ENCODE measurements at places on chromosomes 4 and X.

DNA sequence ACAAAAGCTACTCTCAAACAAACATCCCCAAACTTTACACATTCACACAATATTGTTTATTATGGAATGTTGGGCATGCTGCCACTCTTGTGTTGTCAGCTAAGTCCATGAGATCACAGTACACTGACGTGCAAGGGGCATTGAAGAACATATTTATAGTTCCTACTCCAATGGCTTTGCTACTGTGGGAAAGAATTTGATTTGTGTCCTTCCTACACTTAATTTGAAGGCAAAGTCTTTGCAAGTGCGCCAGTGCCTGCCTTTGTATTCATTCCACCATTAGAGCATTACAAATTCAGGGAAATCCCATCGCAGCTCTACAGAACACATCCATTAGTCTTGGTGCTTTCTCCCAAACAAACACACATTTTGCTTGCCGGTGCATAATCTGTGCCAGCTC, 45.4 kb upstream of the FTHL17 start:
- no peak for DNase-seq

- no peak for DNase-seq
Observed at GRCh38 chr4:165328708-165329107, 1.2 kb downstream of the MSMO1 start.

- DNase-seq: no peak
Observed at GRCh38 chr4:102692474-102692873, 68.3 kb downstream of the MANBA start.

GRCh38 chrX:135295238-135295943, 13.9 kb upstream of the ETDC start:
- DNase-seq: peak; percentile 38

GRCh38 chr4:123315617-123316016, 81.0 kb upstream of the SPRY1 start:
- DNase-seq: no peak

DNA sequence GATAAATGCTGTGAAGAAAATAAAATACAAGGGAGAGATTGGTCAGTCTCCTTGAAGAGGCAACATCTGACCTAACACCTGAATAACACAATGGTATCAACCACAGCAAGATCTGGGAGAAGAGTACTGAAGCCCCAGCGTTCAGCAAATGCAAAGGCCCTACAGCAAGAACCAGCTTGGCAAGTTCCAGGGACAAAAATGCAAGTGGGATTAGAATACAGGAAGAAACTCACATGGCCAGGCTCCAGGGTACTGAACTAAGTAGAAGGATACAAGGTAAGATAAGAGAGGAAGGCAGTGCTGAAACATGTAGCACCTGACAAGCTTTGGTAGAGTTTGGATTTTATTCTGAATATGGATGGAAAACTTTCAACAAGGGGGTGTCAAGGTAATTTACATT, 3.6 kb downstream of the SMIM14 start:
- no peak for DNase-seq
